ENCODE measurements at places on chromosomes 7 and 10. TPM values are rescaled to one million over a fixed set of nuclear protein-coding genes. Genes with fewer than 3 reads are reported as not detected.

FGL2 gene
- 19.7 TPM for total RNA-seq

SPDYE2 gene
- not detected for total RNA-seq

DNA sequence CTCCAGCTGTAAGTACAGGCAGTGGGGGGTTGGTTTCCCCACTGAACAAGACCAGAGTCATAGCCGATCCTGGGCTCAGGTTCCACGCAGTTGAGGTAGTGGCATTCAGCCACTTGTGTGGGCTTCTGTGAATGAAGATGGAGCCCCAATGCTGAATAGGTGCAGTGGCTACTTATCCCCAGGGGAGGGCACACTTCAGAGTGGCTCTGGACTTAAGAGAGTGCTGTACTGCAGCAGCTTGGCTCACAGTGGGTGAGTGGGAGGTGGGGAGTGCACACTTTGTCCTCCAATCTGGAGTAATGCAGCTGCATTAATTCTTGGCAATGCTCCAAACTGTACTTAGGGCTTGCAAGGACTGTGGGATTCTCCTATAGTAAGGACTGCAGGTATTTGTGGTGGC is 81.9 kb downstream of the BUB3 start:
- DNase-seq = no peak

DNAJC12 gene
- 3.7 TPM for total RNA-seq

- DNase-seq = no peak
These were observed 60.9 kb downstream of the GLI3 start for GRCh38 chr7:42175834-42176723.

- no peak for DNase-seq
These were observed 17.1 kb downstream of the KCNK18 start for GRCh38 chr10:117214401-117214800.

DNA sequence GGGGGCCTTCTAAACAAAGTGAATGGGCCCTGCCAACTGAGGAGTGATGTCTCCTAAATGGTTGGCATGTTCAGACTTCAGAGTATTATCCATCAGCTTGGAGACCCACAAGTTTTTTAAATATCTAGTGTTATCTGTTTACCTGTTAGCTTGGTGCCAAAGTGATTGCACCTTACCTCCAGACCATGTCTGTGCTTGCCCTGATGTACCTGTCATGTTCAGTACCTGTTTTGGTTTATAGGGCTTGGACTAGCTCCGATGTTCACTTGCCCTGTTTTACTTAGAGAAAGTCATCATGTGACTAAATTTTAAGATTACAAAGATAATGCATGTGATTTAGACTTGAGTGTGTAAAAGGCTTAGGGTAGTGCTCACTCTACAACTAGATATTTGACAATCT is 67.7 kb downstream of the CNNM2 start:
- no peak for DNase-seq

DNA sequence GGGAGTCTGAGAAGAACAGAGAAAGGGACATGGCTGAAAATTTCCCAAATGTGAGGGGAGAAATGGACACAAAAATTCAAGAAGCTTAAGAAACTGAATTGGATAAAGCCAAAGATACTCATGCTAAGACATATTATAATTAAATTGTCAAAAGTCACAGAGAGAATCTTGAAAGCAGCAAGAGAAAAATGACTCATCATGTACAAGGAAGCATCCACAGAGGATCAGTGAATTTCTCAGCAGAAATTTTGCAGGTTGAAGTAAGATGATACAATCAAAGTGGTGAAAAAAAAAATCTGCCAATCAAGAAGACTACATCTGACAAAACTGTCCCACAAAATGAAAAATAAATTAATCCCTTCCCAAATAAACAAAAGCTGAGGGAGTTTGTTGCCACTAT is 56.8 kb downstream of the MPP7 start:
- no peak for DNase-seq

DNA sequence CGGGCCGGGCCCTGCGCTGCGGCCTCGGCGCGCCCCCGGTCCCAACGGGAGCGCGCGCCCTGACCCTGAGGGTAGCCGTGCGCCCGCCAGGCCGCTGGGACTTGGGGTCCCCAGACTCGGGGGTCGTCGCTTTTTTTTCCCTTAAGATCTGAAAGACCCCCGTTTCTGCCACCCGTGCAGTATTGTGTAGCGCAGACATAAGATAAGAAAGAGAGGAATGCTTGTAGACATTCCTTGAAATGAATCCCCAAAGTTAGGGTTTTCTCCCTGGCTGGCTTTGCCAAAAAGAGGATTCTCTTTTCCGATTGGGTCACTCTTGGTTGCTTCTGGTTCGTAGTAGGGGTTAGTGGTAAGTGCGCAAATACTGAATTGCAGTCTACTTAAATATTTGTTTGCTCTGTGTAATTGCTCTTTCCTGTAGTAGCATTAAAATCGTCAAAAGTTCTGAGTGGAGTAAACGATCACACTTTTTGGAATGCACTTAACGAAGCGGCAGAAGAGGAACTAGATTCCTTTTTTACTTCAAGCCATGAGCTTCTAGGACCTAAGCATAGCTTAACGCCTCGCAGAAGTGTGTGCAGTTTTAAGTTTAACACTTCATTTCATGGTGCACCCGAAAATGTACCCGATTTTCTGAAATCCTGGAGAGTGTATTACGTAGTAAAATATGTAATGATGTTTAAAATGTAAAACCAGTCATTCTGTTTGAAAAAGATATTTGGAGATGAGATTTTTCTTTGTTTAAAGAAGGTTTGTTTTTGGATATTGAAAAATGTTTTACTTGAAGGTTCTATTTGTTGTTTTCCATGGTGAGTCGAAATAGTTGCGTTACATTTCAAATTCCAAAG is 1.3 kb downstream of the CUL1 start:
- DNase-seq = no peak

AEBP1 gene
- 117 TPM for total RNA-seq

IMMP2L gene
- total RNA-seq = 9.9 TPM

DNA sequence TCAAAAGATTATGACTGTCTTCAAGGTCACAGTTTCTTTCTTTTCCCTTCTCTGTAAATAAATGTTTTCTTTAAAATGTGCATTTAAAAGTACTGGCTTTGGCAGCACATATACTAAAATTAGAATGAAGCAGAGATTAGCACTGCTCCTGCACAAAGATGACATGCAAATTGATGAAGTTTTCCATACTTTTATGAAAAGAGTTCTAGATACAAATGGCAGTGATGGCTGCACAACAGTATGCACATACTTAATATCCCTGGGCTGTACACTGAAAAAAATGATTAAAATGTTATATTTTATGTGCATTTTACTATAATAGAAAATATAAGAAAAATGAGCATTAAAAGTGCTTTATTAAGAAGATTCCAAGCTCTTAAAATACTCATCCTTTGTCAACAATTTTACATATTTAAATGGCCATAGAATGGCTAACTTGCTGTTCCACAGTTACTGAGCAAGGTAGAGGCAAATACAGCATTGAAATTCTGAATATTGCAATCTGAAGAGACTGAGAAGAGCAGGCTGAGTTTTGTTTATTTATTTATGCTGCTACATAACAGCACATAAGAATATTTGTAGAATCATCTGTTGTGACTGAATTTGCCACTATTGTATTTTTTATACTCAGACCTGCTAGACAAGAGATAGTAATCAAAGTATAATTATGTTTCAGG is 117.8 kb downstream of the GPR37 start:
- no peak for DNase-seq

KLLN gene
- total RNA-seq = 0.58 TPM

DNA sequence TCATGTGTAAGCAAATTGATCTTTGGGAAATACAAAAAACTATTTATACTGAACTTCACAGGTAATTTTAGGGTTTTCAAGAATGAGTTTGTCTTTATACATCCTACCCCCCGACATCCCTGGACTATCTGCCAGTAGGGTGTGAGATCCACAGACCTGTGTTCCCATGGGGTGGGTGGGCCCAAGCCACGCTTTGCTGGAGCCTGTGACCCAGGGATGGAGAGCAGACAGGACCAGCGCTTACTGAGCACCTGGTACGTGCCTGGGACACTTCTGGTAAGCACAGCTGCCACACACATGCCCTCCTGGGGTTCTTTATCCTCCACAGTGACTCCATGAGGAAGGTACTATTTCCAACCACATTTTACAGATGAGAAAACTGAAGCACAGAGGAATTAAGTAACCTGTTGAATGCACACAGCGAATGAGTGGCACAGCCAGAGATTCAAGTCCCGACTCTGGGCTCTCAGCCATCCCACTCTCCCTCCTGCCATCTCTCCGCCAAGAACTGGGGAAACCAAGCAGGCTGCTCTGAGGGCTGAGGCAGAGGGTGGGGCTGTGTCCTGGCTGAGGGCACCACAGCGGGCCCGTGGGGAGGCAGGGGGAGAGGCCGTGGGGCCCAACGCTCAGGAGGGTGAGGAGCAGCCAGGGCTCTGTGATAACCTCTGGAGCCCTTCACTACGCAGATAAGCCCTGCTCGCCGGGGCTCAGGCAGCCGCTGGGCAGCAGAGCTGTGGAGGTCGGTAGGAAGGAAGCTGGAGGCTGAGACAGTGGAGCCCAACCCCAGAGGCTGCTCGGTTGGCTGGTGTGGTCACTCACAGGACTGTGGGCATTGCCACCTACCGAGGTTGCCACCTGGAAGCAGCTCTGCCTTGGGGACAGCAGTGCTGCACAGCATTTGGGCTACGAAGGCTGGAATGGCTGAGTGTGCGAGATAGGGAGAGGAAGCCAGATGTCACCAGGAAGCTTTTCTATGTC is 124.2 kb downstream of the ARHGAP22 start:
- peak; percentile 22 for DNase-seq

DNA sequence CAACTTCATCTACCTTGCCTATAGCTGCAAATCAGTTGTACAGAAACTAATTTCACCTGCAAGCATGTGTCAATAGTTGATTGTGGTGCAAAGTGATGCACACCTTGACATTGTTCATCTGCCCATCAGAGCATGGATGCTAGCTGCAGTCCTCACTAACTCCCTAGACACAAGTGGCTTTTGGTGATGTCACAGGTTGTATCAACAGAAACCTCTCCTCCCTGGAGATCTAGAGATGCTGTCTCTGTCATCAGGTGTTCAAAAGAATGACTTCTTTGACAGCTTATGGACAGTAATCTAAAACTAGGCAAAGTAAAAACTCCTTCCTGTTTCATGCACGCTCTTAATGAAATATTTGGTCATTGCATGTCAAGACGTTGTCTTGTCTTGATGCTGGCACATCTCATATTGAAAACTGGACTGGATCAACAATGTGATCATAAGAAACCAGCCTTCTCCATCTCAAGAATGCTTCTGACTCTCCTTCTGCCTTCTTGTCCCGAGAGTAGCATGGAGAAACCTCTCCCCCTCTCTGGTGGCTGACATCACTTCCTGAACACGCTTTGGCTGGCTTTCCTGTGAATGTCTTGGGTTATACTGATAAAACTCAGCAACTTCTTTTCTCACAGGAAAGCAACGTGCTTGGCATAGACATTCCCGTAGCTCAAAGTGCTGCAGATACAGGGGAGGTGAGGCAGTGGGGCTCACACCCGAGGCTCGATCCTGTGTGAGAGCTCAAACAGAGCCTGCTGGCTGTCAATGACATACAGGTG is 176.2 kb upstream of the CDCA7L start:
- peak; percentile 50 for DNase-seq

GRCh38 chr10:133156674-133157579 is 3.1 kb upstream of the KNDC1 start:
- no peak for DNase-seq

SLC26A4 gene
- total RNA-seq = 0.58 TPM

DNA sequence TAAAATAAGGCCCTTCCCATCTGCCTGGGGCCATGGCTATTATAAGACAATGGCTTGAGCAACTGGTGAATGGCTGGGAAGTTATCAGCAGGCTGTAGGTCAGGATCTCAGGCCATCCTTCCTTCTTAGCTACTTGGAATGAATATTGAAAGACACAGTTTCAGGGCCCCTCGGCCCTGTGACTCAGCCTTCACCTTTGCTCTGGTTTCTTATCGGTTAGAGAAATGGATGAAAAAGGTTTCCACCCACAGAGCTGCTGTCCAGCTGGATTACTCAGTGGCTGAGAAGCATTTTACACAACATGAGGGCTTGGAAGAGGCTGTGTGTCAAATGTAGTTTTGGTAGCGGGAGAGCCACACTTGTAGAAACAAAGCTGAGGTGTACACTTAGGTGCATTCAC is 9.4 kb downstream of the ACSL5 start:
- peak; percentile 39 for DNase-seq

DNA sequence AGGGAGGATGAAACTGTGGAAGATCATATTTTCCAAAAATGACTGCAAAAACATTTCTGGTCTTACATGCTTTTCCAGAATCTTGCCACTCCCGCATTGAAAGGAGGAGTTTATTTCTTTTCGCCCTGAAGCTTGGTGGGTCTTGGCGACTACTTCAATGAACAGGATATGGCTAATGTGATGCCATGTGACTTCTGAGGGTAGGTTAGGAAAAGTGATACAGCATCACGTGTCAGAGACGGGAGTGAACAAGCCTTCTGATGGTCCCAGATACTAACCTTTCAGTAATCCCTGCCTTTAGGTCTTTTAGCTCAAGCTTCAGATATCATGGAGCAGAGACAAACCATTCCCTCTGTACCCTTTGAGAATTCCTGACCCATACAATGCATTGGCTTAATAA is 192.2 kb upstream of the HPS1 start:
- no peak for DNase-seq

DNA sequence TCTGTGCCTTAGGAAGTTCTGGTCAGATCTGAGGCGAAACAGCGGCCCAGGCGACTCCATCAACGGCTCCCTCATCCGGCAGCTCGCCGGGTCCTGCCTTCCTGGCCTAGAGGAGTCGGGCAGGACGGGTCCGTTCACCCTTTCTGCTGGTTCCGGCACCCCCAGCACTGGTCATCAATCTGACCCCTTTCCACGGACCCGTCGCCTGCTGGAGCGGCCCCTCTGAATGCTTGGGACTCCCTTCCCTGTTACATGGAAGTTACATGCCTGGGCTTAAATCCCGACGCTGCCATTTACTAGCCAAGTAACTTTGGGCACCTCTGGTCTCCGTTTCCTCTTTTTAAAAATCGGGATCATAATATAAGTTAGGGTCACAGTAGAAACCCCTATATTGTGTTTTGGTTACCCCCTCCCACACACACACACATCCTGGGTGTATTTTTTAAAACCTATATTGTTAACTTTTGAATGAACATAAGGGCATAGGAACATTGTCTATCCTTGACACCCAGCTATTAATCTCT is 607 bp upstream of the GGCT start:
- no peak for DNase-seq

DNA sequence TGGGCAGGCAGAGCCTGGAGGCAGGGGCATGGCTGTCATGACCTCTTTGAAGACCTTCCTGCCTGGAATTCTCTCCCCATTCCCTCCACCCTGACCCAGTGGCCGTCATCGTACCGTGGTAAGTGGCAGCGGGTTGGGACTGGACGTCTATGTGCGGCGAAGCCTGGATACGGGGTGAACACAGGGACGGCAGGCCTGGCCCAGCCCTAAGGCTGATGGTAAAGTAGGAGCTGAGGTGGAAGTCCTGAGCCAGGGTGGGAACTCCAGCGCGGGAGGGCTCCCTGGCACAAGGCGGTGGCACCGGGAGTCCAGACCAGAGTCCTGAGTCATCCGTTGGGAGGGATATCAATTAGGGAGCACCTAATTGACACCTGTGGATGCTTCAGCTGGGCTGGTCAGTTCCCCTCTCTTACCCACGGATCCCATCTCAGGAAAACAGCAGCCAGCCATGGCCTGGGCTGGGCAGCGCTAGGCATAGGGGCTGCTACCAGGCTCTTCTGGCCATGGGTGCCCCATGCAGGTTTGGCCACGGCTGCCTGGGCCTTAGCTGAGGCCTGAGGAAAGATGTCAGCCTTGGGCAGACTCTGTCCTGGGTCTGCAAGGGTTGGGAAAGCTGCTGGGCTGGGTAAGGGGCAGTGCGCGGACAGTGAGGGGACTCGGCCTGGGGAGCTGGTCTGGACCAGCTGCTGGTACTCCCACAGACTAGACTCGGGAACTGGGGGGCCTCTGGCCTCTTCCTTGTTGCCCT is 3.3 kb downstream of the PPIF start:
- no peak for DNase-seq

CAPZA2 gene
- 403 TPM for total RNA-seq

FAM24B gene
- total RNA-seq = 1.4 TPM

Data from left cardiac atrium (tissue), 4 donors.